NCI-H460 (cell line): ENCODE measurements at places on chromosomes 7 and 10.

- DNase-seq, result peak; percentile 28
Observed at GRCh38 chr7:128937647-128938543, at the start of gene IRF5. TSS of gene IRF5 (plus strand) at chr7:128937927. CDS start at chr7:128942082, 4,155 bp downstream.

DNA sequence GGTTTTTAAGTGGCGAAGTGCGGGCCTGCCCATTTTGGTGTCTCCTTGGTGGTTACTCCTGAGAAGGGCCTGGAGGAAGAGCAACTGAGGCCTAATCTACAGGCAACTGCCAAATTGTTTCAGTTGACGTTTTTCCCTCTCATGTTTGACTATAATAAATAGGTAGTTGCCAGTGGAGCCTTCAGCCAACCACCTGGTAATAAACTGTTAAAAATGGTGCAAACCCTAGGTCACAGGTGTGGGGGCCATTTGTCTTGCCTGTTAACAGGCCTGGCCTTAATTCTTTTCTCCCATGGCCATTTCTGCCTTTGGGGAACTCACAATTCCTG lies 3.7 kb downstream of the IKZF1 start:
- DNase-seq, result no peak

DNA sequence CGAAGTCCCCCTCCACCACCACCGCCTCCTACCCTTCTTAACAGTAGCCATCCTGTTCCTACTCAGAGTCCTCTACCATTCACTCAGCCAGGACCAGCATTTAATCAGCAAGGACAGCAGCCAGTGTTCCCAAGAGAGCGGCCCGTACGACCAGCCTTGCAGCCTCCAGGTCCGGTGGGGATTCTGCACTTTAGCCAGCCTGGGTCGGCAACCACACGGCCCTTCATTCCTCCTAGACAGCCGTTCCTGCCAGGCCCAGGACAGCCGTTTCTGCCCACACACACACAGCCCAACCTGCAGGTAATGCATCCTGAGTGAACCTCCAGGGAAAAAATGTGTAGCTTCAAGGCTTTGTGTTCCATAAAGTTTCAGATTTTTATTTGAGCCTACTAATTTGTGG lies 74.2 kb downstream of the SHH start:
- no peak for DNase-seq

- DNase-seq, result no peak
Observed at GRCh38 chr7:66758950-66759628, 18.6 kb downstream of the RABGEF1 start.

- no peak for DNase-seq
Observed at GRCh38 chr7:27151341-27151930, 947 bp downstream of the HOXA3 start.

- DNase-seq, result no peak
Observed at GRCh38 chr7:106811472-106811871, 53.6 kb upstream of the PIK3CG start.

- DNase-seq, result peak; percentile 3
Observed at GRCh38 chr7:111561654-111561903, 713 bp downstream of the IMMP2L start.

- DNase-seq, result no peak
Observed at GRCh38 chr7:138556771-138557484, 96.9 kb downstream of the TRIM24 start.

- DNase-seq, result no peak
Observed at GRCh38 chr10:42879380-42880254, 97.0 kb downstream of the BMS1 start.

GRCh38 chr10:44465401-44466115 lies 80.7 kb upstream of the CXCL12 start:
- DNase-seq, result no peak

DNA sequence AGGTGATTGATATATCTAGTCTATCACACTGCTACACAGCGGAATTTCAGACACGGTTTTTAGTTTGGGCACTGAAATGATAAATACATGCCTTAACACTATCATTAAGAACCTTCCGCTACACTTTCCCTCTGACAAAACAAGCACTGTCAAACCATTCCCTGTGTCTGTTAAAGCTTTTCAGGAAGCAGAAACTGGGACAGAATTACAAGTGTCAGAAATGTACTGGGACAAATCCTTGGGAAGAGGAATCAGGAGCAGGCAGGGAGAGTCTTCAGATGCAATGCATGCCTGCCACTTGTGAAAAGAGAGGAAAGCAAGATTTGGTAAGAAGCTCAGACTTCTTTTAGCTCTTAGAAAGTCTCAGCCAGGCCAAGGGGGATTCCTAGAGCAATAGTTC lies 196.8 kb upstream of the PTPRZ1 start:
- DNase-seq, result no peak

- DNase-seq, result peak; percentile 6
Observed at GRCh38 chr7:38748056-38748610, 117.0 kb upstream of the AMPH start.

- peak; percentile 26 for DNase-seq
Observed at GRCh38 chr7:97499204-97499603, 232.7 kb upstream of the TAC1 start.

GRCh38 chr10:35758076-35758475 lies 116.0 kb upstream of the FZD8 start:
- no peak for DNase-seq

- DNase-seq, result no peak
Observed at GRCh38 chr7:30703756-30704155, 21.5 kb upstream of the CRHR2 start.

GRCh38 chr7:55387062-55387965 lies 22.2 kb downstream of the LANCL2 start:
- no peak for DNase-seq

DNA sequence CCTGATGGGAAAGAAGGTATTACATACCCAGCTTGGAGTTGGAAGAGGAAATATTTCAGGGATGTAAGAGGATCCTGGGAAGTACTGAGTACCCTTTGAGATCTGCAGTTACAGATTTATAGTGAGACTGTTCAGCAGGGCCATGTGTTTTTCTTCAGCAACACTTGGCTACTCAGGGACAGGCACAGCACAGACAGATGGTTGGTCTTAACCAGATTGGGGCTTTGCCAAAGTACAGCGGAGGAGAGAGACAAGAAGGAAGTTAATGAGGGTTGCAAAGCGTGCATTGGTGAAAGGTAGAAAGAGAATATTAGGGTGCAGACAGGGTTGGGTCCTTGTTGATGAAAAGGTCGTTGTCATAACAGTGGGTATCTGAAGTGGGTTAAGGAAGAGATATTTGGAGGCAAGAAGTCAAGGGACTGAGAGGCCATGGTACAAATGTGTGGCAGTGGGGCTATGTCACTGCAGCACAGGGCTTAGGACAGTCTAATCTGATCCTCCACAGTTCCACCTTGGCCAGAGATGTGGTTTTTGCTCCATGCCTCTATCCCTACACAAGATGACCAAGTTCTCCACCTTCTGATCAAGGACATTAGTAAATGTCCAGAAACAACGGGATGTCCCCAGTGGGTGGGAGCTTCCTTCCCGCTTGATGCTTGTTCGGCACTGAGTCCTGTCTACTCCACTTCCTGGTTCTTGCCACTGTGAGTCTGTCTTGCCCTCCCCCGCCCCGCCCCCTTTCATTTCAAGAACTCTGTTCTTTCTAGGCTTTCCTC lies 18.9 kb upstream of the DNAJC1 start:
- DNase-seq, result no peak

GRCh38 chr10:31897506-31897905 lies 31.1 kb downstream of the ARHGAP12 start:
- no peak for DNase-seq

- DNase-seq, result no peak
Observed at GRCh38 chr7:15685358-15686294, 857 bp downstream of the MEOX2 start.

DNA sequence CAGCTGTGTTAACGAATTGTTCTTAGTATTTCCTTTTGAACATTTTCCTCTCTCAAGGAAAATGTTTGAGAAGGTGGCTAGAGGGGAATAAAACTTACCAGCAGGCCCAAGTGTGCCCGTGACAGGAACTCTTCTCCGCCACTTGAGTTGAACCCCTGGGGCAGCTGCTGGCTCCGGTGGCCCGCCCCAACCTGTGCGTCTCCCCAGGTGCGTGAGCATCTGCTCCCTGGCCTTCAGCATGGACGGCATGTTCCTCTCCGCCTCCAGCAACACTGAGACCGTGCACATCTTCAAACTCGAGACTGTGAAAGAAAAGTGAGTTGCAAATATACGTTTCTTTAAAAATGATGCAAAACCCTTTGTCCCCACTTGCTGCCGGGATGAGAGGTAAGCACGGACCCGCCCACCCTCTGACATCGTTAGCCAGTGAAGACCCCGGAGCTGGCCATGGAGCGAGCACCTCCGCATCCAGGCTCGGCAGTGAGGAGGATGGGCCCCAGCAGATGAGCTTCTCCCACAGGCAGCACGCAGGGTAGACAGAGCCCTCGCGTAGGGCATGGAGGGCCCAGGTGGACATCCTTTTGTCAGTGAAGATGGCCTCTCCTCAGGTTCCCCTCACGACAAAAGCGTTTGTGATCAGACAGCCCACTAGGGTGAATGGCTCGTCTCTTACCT lies 35.7 kb downstream of the WIPI2 start:
- DNase-seq, result no peak

DNA sequence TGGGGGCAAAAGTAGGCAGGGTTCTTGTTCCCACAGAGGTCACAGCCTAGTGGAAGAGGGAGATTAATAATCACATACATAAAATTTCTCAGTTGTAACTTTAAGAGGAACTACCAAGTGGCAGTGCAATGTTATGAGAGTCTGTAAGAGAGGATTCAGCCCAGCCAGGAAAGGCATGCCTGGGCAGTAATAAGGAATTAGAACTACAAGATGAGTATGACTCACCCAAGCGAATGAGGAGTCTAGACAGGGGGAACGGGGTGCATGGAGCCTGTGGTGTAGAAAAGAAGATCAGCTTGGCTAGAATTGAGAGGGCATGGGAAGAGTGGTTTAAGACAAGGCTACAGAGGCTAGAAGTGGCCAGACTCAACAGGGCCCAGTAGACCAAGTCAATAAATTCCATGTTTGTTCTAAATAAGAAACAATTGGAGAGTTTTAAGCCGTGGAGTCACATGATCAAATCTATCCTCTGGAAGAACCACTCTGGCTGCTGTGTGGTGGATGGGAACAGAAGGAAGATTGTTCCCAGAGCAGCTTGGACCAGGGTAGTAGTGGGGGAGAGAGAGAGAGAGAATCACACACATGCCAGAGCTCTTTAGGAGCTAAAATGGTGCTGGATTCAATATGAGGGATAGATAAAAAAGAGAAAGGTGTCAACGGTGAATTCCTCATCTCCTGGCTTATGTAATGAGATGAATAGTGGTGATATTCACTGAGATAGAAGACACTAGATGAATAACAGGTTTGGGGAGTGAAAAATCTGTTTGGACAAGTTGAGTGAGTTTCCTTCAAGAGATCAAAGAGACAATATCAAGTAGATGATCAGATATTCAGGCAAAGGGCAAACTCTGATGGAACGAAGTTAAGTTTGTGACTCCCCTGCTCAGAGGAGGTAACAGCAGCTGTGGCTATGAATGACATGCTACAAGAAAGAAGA lies 265.1 kb downstream of the FGFR2 start:
- DNase-seq, result no peak

GRCh38 chr7:98755138-98755898 lies 114.5 kb downstream of the TMEM130 start:
- DNase-seq, result no peak

GRCh38 chr7:2587778-2588177 lies 29.0 kb downstream of the IQCE start:
- no peak for DNase-seq

GRCh38 chr7:17939211-17939605 lies 1.1 kb downstream of the SNX13 start:
- DNase-seq, result no peak

GRCh38 chr10:7388602-7389001 lies 22.2 kb downstream of the SFMBT2 start:
- no peak for DNase-seq

DNA sequence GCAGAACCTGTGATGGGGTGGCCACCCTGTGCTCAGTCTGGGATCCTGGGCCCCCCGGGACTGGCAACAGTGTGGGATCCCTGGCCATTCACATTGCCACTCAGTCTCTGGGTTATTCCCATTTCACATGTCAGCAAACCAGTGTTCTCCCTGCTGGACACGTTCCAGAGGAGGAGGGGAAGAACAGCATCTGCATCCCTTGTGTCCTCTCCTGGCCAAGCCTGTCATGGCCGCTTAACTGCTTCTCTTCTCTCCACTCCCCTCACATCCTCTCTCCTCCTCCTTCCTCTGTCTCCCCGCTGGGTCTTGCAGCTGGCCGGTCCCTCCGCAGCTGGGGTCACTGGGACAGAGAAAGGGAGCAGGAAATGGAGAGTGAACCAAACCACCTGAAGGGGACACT lies 74.4 kb downstream of the C10orf105 start:
- no peak for DNase-seq

- no peak for DNase-seq
Observed at GRCh38 chr10:100339236-100339635, 7.8 kb upstream of the SCD start.

DNA sequence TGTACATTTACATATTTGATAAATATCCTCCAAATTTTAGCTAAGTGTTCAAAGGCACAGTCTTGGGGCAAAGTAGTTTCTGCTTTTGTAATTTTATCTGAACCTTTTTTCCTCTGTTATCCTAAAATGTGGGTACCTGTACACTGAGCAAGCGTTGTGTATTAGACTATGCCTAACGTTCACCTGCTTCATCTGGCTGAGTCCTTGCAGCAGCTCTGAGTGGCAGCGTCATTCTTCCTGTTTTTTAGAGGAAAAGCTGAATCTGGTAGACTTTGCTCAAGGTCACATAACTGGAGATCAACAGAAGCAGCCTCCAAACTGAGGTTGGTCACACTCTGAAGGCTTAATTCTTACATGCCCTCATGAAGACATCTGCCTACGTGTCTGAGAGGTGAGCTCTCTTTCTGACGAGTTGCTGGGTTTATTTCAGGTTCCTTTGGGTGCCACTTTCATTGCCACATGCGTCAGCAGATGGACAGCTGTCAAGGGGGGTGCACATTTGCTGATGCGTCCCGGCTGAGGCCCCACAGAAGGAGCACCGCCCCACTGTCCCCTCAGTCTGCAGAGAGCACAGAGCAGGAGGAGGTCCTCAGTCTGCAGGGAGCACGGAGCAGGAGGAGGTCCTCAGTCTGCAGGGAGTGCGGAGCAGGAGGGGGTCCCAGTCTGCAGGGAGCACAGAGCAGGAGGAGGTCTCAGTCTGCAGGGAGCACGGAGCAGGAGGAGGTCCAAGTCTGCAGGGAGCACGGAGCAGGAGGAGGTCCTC lies 406.5 kb upstream of the SHH start:
- no peak for DNase-seq

DNA sequence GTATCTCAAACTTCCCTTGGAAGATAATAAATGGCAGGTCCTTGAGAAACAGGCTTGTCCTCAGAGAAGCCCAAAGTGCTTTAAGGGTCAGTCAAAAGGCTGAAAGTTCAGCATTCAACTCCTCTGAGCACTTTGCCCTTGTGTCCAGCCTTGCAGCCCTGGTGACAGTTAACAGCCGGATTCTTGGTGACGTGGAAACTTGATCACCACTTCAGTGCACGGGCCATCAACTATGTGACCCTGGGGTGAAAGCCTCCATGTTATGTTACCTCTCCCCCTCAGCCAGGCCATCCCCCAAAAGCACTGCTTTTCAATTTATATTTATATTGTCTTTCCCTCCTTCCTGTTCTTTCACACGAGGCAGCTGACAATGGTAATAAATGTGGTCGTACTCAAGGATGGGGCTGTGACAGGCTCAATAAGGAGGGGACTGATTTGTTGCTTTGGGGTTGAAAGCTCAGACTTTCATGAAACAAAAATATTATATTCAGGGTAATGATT lies 164.0 kb upstream of the NRP1 start:
- no peak for DNase-seq

- DNase-seq, result no peak
Observed at GRCh38 chr10:128172756-128173155, 46.5 kb upstream of the MKI67 start.
